ENCODE measurements at places on chromosomes 7 and 10. TPM values are rescaled to one million over a fixed set of nuclear protein-coding genes. Genes with fewer than 3 reads are reported as not detected.

Gene OR6B1
- 0.06 TPM for polyA plus RNA-seq

DNA sequence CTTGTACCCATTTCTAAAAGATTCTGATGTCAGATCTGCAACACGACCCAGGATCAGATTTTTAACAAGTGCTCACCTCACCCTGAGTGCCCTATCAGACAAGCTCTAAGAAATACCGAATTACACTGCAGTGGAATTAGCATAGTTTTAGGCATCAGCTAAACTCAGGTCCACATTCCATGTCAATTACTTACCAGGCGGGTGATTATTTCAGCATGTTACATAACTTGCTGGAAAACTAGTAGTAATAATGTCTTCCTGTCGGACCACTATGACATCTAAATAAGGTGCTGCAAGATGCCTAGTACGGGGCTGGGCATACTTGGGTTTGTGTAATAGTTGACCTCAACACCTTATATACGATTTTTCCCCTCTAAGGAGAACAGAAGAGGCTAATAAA is 21.0 kb downstream of the TRIL start:
- DNase-seq = no peak

- DNase-seq = no peak
These were observed 12.8 kb upstream of the MYL7 start for GRCh38 chr7:44153948-44154335.

DNA sequence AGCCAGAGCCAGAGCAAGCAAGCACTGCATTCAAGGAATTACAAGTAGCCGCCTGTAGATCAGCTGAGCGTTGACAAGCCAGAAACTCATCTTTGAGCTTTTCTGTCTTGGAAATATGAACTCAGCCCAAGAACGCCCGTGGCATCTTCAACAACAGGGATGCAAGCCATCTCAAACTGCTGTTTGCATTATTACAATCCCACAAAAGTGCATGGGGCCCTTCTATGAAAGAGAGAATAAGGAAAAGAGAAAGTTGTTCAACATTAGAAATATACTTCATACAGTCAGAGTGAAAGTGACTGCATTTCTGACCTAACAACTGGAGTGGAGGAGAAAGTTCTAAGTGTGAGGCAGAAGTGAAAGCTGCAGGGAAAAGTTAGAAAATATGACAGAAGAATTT is 6.5 kb downstream of the SGCE start:
- no peak for DNase-seq

DNA sequence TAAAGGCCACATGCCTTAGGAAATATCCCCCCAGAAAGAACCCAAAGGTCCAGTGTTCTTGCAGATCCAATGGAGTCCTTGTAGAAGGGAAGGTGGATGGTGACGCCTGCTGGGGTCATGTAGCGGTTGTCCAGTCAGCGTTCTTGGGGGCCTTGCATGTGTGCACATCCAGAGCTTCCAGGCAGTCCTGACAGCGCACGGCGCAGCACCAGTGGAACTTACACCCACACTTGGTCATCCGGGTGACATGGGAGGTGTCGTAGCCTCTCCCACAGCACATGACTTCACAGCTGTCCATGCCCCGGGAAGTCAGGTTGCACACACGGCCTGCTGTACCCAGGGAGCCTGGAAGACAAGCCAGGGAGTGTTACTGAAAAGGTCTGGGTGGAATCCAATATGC is 44.8 kb downstream of the WNT2 start:
- DNase-seq = no peak

- peak; percentile 33 for DNase-seq
These were observed 7.0 kb downstream of the MXI1 start for GRCh38 chr10:110214371-110214826.
